ENCODE measurements at places on chromosomes 3 and 15.

DNA sequence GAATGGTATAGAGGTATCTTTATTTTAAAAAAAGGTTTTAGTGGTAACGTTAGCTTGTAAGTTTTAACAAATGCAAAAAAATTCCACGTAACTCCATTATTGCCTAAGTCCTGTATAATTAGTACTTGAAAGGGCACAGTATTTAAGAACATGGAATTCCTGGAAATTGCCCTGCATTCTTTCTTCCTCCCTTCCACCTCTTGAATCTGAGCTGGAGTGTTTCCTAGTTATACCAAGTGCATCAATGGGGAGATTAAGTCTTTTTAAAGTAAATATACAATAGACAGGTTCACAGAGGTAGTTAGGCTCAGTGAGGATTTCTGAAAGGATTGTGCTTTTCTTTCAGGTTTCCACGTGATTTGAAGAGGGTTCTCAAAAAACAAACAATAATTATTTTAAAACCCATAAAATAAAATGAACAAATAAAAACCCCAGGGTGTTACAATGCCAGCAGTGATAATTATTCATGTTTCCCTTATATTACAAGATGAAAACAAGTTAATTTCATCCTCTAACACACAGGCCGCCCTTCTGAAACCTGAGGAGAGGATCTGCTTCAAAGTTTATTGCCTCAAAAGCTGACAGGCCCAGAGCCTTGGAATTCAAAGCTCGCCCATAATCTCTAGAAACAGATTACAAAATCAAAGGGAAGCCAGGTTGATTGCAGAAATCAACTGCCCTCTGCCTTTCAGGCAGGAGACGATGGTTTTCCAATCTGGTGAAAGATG, 128.8 kb upstream of the LMOD3 start:
- peak; percentile 34 for DNase-seq

- no peak for DNase-seq
Measured at GRCh38 chr15:33152502-33153109, 41.9 kb downstream of the FMN1 start.

DNA sequence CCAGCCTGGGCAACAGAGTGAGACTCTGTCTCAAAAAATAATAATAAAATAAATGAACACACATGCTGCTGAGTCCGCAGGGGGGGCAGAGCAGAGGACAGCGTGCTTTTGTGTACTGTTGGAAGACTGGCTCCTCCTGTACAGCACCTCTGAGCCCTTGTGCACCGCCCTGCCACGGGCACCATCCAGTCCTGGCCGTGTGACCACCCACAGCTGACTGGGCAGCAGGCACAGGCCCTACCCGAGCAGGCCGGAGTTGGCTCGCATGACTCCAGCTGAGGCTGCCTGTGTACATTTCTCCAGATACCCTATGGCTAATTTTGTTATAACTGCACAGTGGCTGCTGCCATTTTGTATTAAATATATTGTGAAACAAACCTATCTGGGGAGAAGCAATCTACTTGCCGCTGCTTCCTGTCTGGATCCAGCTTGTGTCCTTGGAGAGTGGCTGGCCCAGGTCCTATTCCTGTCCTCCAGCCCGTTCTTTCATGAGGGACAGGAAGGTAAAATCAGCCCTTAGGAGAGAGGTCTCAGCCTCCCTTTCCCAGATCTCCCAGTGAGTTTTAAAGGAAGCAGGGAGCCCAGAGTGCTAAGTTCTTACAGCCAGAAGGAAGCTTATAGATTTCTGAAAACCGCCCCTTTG, 14.6 kb downstream of the IVD start:
- DNase-seq = no peak

- DNase-seq = no peak
Measured at GRCh38 chr3:146148468-146148931, 12.5 kb downstream of the PLOD2 start.

- DNase-seq = no peak
Measured at GRCh38 chr3:178562947-178563232, 26.7 kb downstream of the KCNMB2 start.

DNA sequence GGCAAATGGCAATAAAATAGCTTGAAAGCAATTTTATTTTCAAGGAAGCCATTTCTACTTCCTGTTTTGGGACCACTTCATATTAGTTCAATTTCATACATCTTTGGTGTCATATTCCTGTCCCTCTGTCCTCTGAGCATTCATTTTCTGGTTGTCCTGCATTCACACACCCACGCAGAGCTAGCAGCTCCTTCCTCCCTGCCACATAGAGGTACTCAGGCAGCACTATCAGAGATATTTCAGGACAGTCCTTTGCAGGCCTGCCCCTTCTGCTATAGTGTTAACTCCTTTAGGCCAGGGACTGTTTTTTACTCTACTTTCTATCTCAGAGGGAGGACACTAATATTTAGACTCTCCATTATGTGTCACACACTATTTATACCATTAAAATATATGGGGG, 132.0 kb downstream of the ECT2 start:
- no peak for DNase-seq

DNA sequence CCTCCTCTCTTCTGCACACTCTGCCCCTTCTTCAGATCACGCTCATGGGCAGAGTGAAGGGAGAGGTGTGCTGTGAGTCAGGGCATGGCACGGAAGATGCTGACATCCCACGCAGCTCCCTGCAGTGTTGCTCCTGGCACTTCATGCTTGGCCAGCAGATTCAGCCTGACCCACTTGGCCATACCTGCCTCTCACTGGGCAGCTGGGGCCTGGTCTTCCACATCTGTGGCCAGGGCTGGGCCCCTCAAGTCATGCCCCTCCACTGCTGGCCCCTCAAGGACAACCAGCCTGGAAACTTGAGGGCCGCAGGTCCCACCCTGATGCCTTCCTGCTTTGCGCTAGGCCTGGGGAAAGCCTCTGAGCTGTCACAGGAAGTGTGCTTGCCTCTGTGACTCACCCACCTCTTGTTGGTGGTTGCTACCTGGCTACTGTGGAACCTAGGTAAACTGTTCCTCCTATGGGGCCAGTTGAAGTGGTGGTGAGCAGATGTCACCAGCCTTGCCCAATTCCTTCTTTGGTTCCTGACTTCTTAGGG, 48.7 kb downstream of the BSN start:
- peak; percentile 5 for DNase-seq

GRCh38 chr15:31082771-31083369, 18.7 kb downstream of the TRPM1 start:
- no peak for DNase-seq

- peak; percentile 75 for DNase-seq
Measured at GRCh38 chr15:51162865-51163762, 68.4 kb upstream of the TNFAIP8L3 start.

DNA sequence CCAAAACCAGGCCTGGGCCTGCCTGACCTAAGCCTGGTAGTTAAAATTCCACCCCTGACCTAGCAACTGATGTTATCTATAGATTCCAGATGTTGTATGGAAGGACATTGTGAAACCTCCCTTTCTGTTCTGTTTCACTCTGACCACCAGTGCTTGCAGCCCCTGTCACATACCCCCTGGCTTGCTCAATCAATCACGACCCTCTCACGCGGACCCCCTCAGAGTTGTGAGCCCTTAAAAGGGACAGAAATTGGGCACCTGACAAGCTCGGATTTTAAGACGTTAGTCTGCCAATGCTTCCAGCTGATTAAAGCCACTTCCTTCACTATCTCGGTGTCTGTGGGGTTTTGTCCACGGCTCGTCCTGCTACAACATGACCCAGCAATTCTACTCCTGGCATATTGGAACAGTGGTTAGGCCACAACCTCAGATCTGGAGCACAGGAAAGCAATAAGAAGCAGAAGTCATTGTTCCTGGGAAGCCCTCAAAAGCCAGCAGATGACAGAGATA, 36.7 kb upstream of the LHFPL4 start:
- DNase-seq = no peak

Measured in HEK293T (cell line).